Daoy (cell line): ENCODE measurements at places on chromosomes 11 and 22. TPM values are rescaled to one million over a fixed set of nuclear protein-coding genes. Genes with fewer than 3 reads are reported as not detected.

Gene OR2AG2
- total RNA-seq = 0.03 TPM in 1 of 2 replicates, not detected in the other

Gene TSSK2
- not detected in 2 replicates for total RNA-seq

Gene STX3
- total RNA-seq = 21.3 and 22.1 TPM in 2 replicates

Gene MYO7A
- total RNA-seq = 0.40 TPM in 1 of 2 replicates, not detected in the other

Gene CENPM
- 44.2 and 57.3 TPM in 2 replicates for total RNA-seq

Gene NUP160
- total RNA-seq = 26.5 and 27.5 TPM in 2 replicates

Gene TIGD3
- total RNA-seq = 0.34 and 0.42 TPM in 2 replicates

Gene SUSD2
- total RNA-seq = 0.29 TPM in 1 of 2 replicates, not detected in the other

Gene CHRM1
- total RNA-seq = not detected in 2 replicates

Gene OR6A2
- 0.06 TPM in 1 of 2 replicates, not detected in the other for total RNA-seq

Gene MPZL3
- 5.0 and 7.1 TPM in 2 replicates for total RNA-seq

Gene CNTN5
- total RNA-seq = not detected in 2 replicates

Gene CCDC87
- total RNA-seq = 0.27 TPM in 1 of 2 replicates, not detected in the other

Gene TREH
- not detected in 2 replicates for total RNA-seq

Gene PHLDA2
- total RNA-seq = 3.9 and 6.4 TPM in 2 replicates

Gene GGT5
- total RNA-seq = not detected in 2 replicates

Gene TPBGL
- not detected in 2 replicates for total RNA-seq

Gene FLRT1
- total RNA-seq = not detected in 2 replicates

Gene IRAG1
- not detected in 2 replicates for total RNA-seq

Gene FGF3
- total RNA-seq = not detected in 2 replicates

Gene TMEM86A
- 0.40 and 0.65 TPM in 2 replicates for total RNA-seq

Gene SAA4
- not detected in 2 replicates for total RNA-seq

Gene KRTAP5-9
- not detected in 2 replicates for total RNA-seq

Gene ZNF215
- 3.8 and 5.5 TPM in 2 replicates for total RNA-seq

Gene ZDHHC13
- total RNA-seq = 20.2 and 23.7 TPM in 2 replicates

Gene RNF121
- total RNA-seq = 30.6 and 33.9 TPM in 2 replicates

Gene LRRC74B
- not detected in 2 replicates for total RNA-seq

Gene KCNQ1OT1
- total RNA-seq = 0.77 and 1.1 TPM in 2 replicates

Gene LARGE2
- total RNA-seq = 0.92 and 1.0 TPM in 2 replicates

Gene SEC14L6
- total RNA-seq = 0.03 and 0.06 TPM in 2 replicates

Gene HEPN1
- total RNA-seq = not detected in 2 replicates

Gene APOBEC3B
- total RNA-seq = 4.5 and 5.1 TPM in 2 replicates

Gene SLC43A1
- 5.6 and 9.0 TPM in 2 replicates for total RNA-seq

Gene NLRP6
- not detected in 2 replicates for total RNA-seq

Gene MUC5AC
- total RNA-seq = not detected in 2 replicates

Gene LSP1
- 3.8 and 6.5 TPM in 2 replicates for total RNA-seq

Gene TEX54
- not detected in 2 replicates for total RNA-seq

Gene TSPAN18
- total RNA-seq = 0.15 and 0.57 TPM in 2 replicates

Gene TMPRSS13
- 0.06 and 0.48 TPM in 2 replicates for total RNA-seq

Gene IGF2
- total RNA-seq = 0.29 and 0.45 TPM in 2 replicates

Gene B3GAT3
- 15.0 and 17.9 TPM in 2 replicates for total RNA-seq
